D341Med (cell line): ENCODE measurements at places on chromosomes 3 and 15.

DNA sequence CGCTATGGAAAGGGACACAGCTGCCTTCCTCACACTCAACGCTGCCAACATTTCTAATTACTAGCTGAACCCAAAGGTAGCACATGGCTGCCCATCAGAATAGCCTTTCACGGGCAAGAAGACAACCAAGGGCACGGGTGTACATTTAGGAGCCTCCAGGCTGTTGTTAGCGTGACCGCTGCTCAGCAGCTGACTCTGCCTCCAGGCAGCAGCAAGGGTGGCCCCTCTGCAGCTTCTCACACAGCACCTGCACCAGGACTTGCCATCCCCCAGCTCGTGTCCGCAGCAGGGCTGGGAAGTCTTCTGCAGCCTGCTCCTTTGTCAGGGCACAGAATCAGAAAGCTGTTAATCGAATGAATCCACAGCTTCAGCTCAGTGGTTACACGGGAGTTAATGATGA lies 146.8 kb downstream of the ADAMTS17 start:
- DNase-seq, result no peak

- no peak for DNase-seq
Measured at GRCh38 chr3:72405943-72406566, 442.2 kb downstream of the SHQ1 start.

- no peak for DNase-seq
Measured at GRCh38 chr3:97885931-97886824, 64.4 kb downstream of the CRYBG3 start.

DNA sequence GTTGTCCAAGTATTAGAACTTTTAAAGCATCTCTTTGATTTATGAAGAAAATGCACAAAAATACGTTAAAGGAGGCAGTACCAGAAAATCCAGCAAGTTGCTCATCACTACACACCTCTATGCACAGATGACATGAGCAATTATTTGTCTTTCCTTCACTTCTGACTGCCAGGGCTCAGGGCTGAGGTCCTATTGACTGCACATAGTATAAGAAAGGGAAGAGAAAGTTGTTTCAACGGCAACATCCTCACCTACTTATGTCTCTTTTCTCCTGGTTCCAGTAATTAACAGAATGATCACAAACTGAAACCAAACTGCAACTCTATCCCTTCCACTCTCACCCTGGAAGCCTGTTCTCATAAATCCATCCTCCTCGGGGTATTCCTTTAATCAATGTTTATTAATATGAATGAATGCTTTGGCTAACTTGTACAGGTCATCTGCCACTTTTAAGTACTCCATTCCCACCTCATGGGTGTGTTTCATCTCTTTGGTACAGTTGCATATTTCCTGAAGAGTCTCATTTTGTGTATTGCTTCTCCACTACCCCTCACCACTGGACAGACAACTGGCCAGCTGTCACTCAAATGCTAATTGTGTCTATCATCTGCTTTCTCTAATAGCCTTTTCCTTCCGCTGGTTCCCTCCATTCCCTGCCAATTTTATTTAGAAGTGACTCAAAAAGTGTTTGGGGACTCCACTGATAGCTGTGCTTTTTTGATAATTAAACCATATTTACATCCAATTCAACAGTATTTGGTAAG lies 34.5 kb downstream of the RAB27A start:
- DNase-seq, result no peak

- DNase-seq, result no peak
Measured at GRCh38 chr3:108208831-108209230, 13.4 kb downstream of the IFT57 start.

DNA sequence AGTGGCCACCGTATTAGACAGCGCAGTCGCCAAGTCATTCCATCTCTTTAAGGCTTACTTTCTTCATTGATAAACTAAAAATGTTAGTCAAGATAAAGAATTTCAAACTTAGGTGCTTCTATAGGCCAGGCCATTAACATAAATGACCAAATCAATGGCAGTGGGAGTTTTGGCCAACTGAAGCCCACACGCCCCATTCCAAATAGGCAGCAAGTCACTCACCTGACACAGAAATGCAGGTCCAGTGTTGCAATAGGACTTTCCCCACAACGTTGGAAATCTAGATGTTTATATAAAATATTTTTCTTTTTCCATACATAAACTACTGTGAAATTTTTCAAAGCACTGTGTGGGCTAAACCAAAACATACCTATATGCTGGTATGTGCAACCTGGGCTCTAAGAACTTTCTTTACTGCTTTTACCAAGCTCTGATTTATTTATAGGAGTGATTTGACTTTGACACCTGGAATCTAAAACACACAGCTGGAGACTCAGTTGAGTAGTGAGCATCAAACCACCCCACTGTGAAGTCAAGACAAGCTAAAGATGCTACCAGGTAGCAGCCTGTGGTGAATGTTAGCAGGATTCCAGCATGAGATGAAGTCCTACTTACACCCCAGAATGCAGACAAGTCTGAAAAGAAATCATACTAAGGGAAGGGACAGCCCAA lies 15.1 kb downstream of the GOLIM4 start:
- no peak for DNase-seq

DNA sequence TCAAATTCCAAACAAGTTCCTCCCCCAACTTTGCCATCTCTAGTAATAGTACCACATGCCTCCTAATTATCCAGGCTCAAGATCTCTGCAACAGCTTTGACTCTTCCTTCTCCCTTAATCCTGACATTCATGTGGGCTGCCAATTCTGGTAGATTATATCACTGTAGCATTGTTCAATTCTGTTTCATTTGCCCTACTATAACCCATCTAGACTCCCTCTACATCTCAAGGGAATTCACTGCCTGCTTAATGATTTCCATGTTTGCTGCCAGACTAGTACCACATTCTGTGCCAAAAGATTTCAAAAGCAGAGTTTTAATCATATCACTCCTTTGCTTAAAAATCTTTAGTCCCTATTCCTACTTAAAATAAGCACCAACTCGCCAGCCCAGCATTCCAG lies 34.6 kb upstream of the PPIB start:
- peak; percentile 57 for DNase-seq

DNA sequence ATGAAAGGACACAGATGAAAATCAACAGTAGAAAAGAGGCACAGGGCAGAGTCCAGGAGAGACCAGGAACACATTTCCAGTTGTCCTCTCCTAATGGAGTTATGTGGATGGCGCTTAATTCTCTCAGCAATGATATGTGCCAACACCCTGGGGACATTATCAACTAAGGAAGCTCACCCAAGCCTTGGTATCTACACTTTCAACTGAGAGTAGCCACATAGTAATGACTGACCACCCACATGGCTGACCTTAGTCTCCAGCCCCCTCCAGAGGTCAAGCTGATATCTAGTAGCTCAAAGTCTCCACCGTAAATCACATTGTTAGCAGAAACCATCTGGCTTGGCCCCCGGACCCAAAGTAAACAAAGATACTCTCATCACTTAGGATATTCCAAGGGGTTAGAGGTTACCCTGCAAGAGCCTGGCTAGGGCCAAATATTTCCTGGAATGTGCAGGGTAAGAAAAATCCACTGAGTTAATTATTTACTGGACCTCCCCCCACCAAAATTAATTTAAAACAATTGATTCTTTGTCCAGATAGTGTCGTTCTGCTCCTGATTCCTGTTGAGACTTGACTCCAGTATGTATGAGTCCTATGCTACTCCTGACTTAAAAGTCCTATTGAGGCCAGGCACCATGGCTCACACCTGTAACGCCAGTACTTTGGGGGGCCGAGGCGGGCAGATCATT lies 24.8 kb downstream of the GABRR3 start:
- DNase-seq, result no peak

DNA sequence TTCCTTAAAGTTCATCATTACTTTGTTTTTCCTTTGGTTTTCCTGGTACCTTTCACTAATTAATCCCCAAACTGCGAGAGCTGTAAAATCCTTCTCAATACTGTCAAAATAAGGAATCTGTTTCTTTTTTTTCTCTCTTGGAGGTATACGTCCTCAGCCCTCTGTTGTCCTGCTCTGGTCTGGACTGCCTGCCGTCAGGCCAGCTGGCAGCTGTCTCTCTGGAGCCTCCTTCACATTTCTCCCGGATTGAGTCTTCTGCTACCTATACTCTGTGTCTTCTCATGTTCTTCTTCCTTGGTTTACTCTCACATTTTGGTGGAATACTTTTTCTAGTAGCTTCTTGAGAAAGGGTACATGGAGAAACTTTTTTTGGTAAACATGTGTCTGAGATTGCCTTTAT lies 13.8 kb downstream of the TATDN2 start:
- DNase-seq, result no peak

DNA sequence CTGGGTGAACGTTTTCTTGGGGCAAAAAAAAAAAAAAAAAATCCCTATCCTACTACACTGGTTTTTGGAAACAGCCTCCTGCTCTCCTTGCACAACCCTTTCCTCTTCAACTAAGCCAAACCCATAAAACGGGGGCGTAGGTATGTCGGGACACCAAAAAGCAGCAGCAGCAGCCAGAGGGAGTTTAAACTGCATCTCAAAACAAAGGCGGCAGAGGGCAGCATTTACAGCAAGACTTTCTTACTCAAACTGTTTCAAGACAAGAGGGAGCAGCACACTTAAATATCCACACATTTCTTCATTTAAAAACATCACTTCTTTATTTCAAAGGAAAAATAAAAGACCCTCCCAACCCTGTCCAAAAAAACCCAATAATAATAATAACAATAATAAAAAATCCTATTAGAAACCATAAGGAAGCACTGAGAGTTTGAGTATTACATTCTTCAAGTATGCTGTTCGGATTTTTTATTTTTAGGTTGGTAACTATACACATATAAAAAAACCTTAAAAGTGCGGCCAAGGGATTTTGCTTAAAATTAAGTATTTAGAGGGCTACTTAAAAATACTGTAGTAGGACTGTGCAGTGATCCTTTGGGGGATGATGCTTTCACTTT lies 43.9 kb upstream of the PLXND1 start:
- DNase-seq, result peak; percentile 70

DNA sequence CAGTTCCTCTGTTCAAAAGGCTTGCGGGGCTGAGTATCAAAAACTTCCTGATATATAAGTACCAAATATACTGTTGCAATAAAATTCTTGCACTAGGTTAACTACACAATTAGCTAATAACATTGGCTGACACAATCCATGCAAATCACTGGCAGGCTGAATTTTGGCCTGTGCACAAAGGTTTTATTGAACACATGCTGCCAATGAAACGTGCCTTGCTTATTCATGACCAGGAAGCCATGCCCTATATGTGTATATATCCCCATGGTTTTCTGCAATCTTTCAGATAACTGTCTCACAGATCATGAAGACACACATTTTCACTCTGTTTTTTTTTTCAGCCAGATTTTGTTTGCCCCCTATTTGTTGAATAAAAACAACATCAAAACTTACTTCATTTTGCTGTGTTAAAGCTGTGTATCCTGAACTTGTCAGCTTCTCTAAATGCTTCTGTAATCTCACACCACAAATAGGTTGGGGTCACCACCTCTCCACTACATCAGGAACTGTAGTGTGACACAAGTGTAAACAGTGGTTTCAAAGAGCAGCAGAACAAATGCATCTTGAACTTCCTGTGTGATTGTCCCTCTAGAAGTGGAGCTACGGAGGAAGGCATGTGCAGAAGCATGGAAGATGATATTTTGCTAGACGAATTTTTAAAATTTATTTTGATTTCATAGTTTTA lies 920.7 kb upstream of the NR2F2 start:
- DNase-seq, result no peak

- DNase-seq, result no peak
Measured at GRCh38 chr15:49062900-49063299, 16.7 kb upstream of the SECISBP2L start.

GRCh38 chr15:57323806-57324589 lies 52.3 kb upstream of the CGNL1 start:
- DNase-seq, result peak; percentile 73

DNA sequence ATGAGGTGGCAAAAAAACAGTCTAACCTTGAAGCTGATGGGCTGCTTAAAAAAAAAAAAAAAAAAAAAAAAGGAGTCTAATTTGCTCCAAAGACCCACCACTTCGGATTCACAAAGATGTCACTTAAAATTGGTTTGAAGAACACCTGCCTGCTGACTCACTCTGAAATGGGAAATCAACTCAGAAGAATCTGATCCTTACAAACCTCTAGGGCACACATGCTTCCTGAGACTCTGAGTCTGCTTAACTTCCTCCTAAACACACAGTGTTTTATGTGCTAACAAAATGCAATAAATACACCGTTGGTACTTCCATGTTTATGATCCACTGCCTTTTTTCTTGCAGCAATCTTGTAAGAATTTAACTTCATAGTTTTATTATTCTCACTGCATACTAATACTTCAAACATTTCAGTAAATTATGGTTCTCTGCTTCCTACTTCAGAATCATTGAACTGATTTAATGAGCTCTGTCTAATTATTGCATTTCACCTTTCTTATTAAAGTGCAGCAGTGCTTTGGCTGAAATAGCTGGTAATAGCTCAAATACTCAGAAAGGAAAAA lies 73.0 kb upstream of the FRMD4B start:
- no peak for DNase-seq

- DNase-seq, result no peak
Measured at GRCh38 chr15:72856549-72857040, 73.0 kb upstream of the ADPGK start.

GRCh38 chr3:64244011-64244942 lies 19.0 kb upstream of the PRICKLE2 start:
- DNase-seq, result peak; percentile 64

DNA sequence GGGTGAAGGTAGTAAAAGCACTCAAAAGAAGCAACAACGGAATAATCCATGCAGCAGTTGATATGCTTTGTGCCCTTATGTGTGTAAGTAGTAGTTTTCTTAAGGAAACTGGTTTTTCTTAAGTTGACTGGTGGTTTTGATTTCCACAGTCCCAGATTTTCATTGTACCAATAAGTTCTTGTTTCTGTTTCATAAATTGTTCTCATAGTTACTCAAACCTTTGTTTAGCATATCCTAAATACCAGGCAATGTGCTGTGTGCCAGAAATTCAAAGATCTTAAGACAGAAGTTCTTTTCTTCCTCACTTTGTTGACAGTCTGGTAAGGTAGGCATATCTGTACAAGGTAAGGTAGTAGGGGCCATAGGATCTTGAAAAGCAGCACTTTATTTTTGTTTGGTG lies 40.0 kb downstream of the DNAJC13 start:
- no peak for DNase-seq

GRCh38 chr15:42079401-42079908 lies 14.9 kb downstream of the PLA2G4D start:
- DNase-seq, result peak; percentile 37

GRCh38 chr15:71572452-71573053 lies 237.8 kb upstream of the NR2E3 start:
- no peak for DNase-seq

DNA sequence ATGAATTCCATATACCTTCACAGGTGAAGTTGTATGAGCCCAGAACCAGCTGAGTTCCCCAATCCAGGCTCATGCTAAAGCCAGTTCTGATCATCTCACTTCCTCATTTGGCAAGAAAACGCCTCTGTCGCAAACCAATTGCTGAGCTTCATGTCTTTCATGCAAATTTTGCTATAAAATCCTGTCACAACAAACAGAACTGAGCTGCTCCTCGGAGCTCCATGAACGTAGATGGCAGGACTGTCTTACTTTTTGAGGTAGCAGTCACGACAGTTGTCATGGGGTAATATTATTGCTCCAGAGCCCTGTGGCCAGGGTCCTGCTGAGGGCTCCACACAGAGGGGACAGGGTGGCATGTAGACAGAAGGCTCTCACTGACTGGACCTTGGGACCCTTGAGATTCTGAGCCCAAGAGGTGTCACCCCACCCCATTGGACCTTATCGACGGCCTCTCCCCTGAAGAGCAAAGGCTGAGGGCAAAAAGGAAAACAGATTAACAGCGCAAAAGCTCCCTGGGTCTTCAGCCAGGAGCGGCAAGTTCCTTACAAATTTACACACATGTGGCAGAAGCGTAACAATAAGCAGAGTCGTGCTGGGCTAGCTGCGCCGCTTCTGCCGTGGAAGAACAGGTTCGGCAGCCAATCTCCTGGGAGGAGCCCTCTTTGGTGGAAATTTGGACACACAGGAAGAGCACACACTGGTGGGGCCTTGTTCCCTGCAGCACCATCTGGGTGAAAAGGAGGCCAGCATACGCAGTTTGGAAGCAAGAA lies 249.2 kb downstream of the OPA1 start:
- DNase-seq, result no peak
